Stimulated activated CD8-positive, alpha-beta memory T cell treated with anti-CD3 and anti-CD28 coated beads, Interleukin-4, amount 100 ng/mL, for 1 hour (primary cell): ENCODE measurements at places on chromosomes 5 and 9.

DNA sequence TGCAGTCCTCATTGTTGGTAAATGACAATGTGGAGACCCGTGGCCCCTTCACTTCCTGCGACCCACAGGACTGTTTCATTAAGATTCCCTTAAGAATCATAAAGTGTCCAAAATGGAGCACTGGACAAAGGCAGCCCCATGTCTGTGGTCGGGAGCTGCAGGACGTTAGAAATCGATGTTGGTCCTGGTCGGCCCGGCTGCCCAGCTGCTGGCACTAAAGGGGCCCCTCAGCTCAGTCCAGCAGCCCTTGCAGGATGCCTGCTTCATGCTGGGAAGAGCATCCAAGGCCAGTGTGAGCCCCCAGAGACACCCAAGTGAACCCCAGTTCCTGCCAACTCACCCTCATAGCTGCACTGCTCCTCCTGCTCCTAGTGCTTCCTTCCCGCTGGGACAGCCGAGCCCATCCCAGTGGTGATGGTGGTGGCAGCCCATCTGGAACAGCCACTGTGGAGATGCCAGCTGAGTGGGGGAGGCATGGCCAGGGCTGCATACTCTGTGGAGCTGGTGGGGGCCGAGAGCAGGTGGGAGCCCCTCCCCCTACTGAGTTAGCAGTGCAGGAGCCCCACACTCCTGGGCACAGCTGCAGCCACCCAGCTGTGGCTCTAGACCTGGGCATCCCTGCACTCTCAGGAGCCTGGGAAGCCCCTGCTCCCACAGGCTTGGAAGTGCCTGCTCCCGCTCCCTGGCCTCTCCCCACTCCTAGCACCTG is 168.0 kb upstream of the IRX2 start:
- DNase-seq, result no peak

GRCh38 chr9:84305497-84306131 is 34.9 kb downstream of the SLC28A3 start:
- no peak for DNase-seq

DNA sequence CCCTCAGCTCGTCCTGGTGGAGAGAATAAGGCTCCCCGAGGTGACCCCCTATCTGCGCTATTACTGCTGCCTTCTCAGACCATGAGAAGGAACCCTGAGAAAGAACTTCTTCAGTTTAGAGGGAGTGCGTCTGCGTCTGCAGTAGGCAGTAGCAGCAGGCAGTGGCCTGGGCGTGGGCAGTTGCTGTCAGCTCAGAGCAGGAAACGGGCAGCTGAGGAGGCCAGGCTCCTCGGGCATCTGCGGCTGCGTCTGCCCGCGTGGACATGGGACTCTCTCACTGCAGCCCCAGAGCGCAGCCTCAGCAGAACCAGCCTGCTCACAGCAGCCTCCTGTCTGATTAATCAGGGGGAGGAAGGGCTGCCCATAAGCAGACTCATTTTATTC is 49.8 kb upstream of the FCN1 start:
- no peak for DNase-seq

DNA sequence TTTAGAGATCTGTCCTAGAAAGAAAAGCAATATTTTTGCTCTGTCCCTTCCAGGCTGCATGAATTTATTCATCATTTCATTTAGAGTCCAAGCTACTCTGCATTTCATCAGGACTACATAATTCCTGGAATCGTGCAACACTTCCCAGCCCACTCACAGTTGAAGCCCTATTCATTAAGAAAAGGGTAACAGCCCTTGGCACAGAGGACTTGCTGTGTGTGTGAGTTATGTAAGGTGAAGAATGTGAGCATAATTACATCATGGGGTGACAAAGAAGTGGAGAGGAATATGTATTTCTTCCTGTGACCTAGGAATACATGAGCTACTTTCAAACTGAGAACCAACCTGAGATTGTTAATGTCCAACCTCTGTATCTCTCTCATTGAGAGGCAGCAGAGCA is 317.4 kb downstream of the ARHGEF28 start:
- DNase-seq, result no peak

DNA sequence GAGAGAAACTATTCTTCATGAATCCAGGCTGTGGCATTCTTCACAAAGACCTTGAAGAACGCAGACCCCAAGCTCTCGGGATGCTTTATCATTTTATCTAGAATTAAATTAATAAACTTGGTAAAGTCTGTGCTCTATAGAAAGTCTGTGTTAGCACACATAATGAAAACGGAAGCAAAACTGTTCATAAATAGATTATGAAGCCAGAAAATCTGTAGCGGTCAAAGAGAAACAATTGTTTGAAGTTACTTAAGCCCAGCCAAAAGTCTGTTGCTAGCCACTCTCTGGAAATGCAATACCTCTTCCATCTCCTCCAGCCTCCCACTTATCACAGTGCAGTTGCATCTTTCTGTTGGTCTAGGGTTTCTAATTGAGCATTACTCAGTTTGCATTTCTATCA is 375.9 kb downstream of the KIF4B start:
- no peak for DNase-seq

- no peak for DNase-seq
Measured at GRCh38 chr9:89277454-89277853, 33.5 kb upstream of the CKS2 start.

- DNase-seq, result no peak
Measured at GRCh38 chr5:62465985-62466925, 53.7 kb downstream of the IPO11 start.

GRCh38 chr5:111984044-111984443 is 227.1 kb upstream of the NREP start:
- no peak for DNase-seq

DNA sequence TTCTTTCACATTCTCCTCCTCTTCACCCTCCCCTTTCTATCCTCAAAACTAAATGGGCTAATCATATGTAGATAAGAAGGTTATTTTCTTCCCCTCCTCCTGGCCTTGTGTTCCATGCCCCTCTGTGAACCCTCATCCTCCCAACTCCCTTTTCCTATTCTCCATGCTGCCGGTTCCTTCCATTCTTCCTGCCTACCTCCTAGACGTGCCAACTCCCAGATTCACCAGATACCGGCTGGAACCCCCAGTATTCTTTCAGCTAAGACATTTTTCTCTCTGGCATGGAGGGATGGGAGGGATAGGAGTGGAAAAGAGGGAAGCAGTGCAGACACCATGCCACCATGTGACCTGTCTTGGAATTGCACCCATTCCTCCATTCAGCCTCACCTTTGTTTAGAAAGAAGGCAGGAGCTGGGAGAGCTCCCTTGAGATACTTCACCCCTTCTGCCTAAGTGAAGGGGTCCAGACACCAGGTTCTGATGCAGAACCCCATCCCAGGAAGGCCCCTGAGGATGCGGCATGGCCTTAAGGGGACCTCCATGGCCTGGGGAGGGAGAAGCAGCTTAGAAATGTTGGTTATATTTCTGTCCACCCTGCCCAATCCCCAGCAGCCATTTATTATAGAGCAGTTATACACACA is 4.8 kb downstream of the DNAJB5 start:
- DNase-seq, result no peak

DNA sequence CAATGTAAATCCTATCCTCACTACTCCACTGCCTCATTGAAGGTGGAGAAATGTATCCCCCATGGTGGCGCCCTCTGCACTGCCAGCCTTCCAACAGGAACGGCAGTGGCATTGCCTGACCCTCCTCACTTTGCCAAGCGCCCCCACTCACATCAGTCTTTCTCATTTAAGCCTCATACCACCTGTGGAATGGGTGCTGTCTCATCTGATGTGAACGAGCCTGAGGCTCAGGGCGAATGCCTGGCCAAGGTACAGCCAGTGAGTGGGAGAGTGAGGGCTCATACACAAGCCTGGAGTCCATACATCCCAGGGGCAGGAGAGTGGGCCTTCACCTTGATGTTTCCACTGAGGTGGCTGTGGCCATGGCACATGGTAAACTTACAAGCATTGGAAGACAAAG is 10.3 kb downstream of the F2RL2 start:
- DNase-seq, result no peak

GRCh38 chr5:2442496-2443354 is 308.8 kb downstream of the IRX2 start:
- DNase-seq, result no peak

DNA sequence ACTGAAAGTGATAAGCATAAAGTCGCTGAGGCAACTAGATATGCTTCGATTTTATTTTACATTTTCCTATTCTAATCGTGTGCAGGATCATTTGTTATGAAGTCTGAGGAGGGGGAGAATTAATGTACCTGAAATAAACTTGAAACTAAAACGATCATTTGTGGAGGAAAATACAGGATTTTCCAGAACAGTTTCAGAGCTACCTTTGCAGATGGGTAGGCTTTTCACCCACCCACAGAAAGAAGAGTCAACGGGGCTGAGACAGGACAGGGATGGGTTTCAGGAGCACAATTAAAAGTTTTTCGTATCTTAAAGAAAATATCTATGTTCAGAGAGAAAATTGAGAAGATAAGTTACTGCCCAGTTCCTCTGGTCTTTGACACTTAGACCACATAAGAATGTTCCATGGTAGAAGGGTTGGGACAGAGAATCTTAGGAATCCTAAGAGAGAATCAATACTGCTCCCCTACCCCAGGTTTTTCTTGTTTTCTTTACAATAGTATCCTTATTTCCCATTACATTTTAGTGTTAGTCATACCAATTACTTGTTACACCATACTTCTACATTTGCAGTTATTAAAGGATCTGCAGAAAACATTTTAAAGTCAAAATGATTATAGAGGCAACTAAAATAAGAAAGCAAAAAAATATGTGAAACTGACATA is 211.4 kb downstream of the DEPDC1B start:
- no peak for DNase-seq

GRCh38 chr9:124574534-124575375 is 67.6 kb upstream of the NR5A1 start:
- no peak for DNase-seq

DNA sequence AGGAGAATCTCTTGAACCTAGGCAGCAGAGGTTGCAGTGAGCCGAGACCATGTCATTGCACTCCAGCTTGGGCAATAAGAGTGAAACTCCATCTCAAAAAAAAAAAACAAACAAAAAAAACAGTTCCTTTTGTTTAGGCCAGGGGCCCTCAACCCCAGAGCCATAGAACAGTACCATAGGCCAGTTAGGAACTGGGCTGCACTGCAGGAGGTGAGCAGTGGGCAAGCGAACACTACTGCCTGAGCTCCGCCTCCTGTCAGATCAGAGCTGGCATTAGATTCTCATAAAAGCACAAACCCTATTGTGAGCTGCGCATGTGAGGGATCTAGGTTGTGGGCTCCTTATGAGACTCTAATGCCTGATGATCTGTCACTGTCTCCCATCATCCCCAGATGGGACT is 49.1 kb upstream of the SUB1 start:
- DNase-seq, result no peak

DNA sequence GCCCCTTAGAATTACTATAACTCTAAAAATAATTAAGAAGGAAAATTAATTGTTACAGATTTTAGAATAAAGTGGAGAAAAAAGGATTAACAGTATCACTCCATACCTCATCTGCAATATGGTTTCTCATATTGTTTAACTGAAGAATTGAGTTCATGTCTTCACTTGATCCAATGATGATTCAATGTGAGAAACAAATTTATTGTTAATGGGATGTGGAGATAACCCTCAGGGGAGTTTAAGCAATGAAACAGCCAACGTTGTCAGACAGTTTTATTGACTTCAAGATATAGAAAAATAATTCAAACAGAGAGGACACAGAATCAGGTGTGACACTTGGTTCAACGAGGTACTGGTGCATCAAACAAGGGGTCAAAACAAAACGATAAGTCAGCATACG is 665.2 kb upstream of the ACO1 start:
- DNase-seq, result no peak

DNA sequence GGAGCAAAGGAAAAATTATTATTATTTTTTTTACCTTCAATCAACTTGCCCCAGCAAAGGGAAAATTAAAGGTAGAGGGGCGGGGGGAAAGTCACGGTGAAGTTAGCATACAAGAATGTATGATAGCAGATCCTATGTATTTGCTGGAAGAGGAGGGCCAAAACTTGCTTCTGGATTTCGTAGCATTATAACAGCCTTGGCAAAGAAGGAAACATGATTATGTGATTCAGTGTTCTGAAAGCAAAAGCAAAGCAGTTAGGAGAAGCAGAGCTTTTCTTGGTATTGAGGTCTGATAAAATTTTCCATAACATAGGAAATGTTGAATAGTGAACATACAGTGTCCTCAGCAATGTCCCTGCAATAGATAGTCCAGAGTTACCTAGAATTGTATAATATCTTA is 32.4 kb downstream of the MAST4 start:
- no peak for DNase-seq

DNA sequence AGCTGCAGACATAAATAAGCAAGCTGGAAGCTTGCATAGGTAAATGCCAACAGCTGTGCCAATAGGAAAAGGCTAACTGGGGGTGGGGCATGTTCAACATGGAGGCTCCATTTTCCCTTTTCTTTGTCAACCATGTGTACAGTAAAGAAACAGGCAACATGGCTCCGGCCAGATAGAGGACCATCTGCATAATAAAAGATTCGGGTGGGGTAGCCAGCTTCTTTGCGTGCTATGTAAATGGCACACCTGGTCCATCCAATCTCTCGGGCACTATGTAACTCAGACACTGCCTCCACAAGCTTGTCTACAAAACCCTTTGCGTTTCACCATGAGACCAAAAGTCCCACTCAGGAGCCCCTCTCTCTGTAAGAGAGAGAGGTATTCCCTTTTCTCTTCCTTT is 41.7 kb upstream of the DENND4C start:
- no peak for DNase-seq

DNA sequence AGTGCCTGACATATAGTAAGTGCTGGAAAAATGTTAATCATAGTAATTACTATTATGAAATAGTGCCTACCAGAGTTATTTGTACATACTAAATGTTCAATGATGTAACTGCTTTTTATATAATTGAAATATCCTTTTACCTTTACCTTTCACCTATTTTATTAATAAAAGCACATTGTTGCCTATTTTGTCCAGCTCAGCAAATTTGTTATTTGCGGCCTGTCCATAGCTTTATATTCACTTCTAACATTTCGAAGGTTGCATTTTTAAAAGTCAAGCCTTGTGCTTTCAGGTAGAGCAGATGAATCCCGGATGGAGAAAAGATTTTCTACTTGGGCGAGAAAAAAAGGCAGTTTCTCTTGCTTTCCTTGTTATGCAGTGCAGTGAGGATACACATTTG is 119.3 kb downstream of the TLE1 start:
- DNase-seq, result no peak

DNA sequence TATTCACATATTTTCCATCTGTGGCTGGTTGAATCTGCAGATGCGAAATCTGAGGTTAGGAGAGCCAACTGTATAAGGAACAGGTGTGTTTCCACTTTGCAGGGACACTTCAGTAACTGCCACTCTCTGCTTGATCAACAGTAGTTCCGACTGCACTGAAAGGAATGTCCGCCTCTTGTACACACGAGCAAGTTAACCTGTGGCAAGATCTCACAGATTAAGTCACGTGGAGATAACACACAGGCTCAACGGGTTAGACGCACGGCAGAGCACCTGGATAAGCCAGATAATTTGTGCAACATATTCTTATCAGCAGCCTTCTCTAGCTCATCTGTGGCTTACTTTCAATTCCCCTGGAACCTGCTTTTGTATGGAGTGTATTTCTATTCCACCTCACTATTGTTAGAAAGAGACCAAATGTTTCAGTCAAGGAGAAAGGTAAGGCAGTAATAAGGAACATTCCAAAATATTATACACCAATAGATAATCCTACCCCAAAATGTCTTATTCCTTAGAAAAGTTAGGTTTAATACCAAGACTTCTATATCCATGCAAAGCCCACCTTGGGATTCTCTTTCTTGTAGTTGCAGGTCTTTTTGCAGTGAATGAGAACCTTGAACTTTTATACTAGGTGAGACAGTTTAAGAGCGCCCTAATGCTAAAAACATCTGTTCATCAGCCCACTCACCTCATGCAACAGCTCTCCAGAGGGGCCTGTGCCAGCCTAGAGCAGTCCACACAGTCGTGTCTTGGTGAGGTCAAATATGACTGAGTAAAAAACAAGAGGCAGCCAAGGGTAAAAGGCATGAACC is 6.5 kb upstream of the C9 start:
- no peak for DNase-seq

GRCh38 chr5:113202746-113203716 is 226.4 kb downstream of the DCP2 start:
- DNase-seq, result no peak
